ENCODE measurements at places on chromosomes 16 and 17.

GRCh38 chr16:89295071-89295900, 77.8 kb downstream of the ZNF778 start:
- no peak for DNase-seq

- DNase-seq: no peak
Observed at GRCh38 chr17:55446581-55447205, 25.1 kb upstream of the MMD start.

DNA sequence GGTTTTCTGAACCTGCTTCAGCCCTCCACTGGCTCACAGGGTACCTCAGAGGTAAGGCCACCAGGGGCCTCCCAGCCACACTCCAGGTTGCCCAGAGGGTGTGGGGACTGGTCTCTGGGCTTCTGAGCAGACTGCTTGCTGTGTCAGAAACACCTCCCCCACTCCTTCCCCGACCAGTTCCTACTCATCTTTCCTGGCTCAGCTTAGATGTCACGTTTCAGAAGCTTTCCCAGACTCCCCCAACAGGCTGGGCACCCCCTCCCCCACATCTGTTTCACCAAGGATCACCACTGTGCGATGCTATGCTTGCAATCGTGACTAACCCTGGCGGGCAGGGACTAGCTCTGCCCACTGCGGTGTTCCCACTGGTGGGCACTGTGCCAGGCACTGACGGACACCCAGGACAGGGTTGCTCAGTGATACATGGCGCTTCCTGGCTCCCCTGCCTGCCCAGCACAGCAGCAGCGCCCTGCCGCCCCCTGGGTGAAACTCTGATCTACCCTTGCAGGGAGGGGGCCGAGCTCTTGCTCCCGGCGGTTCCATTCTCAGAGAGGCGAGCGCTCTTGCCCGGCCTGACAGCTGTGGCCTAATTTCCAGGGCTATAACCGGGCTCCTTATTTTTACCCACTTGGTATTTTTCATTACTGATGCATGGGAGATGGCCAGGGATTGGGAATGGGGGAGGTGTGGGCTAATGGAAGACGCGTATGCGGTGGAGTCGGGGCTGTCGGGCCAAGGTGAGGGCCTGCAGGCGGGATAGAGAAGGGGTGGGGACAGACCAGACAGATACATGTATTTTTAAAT, 29.4 kb upstream of the MTSS2 start:
- no peak for DNase-seq

DNA sequence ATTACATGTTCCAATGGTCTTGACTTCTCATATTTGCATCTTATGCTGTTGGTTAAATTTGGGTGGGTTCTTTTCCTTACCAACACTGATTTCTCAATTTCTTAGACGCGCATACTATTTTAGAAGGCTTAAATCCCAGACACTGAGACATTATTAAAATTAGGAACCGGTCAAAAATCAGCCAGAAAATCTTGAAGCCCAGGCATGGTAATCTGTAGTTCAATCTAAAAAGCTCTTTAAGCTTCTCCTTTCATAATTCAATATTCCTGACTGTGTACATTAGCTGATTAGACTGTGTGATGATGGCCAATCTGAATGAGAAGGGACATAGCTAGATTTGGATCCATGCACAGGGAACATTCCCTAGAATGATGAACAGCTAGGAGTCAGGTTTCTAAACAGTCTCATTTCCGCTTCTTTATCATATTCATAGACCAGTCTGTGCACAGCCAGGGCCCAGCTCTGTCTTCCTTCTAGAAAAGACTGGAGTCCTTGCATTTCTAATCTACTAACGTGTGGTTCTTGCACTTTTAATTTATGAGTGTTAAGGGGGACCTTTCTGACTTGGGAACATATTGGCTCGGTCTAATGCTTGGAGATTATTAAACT, 189.3 kb downstream of the AATF start:
- no peak for DNase-seq

DNA sequence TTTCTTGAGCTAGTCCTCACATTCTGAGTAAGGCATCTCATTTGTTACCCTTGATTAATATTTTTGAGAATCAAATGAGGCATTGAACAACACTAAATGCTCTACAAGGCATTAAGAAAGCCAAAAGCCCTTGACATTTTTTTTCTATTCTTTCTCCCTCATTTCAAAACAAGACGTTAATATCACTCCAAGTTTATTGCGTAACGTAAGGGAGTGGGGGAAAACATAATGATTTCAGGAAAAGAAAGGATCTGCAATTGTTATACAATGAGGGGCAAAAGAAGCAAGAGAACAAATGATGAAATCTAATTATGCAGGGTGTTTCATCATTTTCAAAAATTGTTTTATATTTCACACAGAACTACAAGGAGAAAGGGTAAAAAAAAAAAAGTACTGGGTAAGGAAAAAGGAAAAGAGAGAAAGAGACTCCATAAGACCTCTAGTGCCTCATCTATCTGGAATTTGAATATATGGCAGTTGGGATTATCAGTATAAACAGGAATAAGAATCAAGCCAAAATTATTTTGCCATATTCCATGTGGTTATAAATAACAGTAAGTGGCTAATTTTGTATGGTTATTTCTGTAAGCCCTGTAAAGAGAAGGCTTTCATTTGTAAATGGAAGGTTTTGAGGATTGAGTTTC, 163.0 kb downstream of the ABCA8 start:
- DNase-seq: no peak

DNA sequence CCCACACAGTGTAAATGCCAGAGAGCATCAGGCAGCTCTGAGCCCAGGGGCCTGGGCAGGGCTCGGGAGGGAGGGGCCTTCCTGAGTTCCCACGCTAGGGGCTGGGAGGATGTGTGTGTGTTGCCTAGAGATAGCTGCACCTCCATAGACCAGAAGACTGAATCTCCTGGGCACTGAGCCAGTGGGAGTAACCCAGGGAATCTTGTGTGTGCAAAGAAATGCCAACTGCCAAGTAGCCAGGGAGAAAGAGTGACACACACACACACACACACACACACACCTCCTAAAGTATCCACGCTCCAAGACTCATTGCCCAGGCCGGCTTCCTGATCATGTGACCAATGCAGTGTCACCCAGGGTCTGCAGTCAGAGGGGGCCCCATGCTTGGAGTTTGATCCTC, 166.2 kb upstream of the RPL38 start:
- no peak for DNase-seq

DNA sequence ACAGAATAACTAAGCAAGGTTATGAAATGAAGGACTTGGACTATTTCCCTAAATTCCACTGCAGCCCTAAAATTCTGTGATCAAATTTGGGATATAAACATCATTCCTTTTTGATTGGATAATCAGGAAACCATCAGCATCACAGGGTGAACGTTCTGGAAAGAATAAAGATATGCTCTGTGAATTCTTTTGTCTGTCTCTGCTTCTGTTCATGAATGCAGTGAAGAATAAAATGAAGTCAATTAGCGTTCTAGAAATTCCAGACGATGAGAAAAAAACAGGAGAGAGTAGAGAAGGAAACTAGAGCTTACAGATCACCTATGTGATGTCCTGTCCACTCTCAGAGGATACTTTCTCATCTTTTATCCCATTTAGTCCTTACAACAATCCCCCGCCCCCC, 295.1 kb upstream of the SOX9 start:
- no peak for DNase-seq

DNA sequence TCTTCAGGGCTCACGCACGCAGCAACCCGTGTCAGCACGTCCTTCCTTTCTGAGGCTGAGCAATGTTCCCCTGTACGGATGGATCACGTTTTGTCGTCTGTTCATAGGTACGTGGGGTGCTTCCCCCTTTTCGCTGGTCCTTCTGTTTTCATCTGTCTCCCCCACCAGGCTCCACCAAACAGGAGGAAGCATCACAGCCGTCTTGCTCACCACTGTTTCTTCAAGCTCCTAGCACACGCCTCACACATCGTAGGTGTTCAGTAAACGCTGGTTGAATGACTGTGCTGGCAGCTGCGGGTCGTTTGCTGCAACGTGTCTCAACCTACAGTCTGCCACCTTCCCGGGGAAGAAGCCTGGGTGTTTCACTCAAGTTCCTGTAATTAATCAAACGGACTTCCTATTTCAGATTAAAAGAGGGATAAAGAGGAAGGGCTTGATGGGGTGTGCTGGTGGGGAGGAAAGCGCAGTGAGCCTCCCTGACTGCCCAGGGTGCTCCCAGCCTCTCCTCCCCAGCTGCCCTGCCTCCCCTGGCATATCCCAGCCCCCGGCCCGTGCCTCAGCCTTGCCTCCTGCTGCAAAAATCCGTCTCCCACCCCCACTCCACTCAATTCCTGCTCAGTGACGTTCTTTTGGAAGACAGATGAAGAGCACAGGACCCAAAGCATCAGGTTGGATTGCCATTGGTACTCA, 76.7 kb upstream of the DOC2B start:
- no peak for DNase-seq

DNA sequence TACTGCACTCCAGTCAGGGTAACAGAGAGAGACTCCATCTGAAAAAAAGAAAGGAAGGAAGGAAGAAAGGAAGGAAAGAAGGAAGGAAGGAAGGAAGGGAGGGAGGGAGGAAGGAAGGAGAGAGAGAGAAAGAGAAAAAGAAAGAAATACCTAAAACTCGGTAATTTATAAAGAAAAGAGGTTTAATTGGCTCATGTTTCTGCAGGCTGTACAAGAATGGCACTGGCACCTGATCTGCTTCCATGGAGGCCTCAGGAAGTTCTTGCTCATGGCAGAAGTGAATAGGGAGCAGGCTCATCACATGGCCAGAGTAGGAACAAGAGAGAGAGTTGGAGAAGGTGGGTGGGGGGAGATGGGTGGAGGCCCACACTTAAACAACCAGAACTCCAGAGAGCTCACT, 215.2 kb upstream of the IRX3 start:
- DNase-seq: no peak

GRCh38 chr17:1931844-1932579, 93.1 kb downstream of the RTN4RL1 start:
- no peak for DNase-seq

GRCh38 chr17:76593384-76593826, 7.7 kb upstream of the ST6GALNAC2 start:
- no peak for DNase-seq

- DNase-seq: no peak
Observed at GRCh38 chr16:1121009-1121408, 25.0 kb upstream of the C1QTNF8 start.

DNA sequence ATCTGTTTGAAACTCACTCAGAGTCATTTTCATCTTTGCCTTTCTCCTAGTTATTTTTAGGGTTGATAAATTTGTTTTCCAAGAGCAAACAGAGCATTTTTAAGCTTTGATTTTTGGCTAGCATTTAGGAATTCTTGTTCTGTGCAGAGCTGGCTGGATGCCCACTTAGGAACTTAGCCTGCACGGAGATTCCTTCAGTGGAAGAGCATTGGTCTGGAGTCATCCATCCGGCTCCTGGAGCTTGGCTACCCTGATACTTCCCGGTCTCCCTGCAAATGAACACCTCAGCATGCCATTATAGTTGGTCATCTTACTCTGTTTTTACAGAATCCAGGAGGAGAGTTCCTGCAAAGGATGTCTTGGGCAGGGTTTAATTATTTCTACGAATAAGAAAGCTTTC, 57.1 kb downstream of the SPECC1 start:
- DNase-seq: no peak

DNA sequence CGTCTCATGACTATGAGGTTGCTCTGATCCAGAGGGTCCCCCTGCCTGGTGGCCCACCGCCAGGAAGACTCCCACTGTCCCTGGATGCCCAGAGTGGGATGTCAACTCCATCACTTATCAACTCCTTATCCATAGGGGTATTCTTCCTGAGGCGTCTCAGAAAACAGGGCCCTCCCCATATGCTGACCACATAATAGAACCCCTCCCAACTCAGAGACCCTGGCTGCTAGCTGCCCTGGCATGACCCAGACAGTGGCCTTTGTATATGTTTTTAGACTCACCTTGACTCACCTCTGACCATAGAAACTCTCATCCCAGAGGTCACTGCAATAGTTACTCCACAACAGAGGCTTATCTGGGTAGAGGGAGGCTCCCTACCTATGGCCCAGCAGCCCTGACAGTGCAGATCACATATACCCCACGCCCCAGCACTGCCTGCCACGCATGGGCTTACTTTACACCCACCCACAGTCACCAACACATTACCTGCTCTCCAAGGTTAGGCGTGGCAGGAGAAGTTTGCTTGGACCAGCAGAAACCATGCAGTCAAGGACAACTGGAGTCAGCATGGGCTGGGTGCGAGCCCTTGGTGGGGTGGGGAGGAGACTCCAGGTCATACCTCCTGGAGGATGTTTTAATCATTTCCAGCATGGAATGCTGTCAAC, 2.3 kb upstream of the G6PC1 start:
- DNase-seq: no peak

- DNase-seq: no peak
Observed at GRCh38 chr17:45096141-45096540, 35.0 kb downstream of the NMT1 start.

- no peak for DNase-seq
Observed at GRCh38 chr17:80104321-80104955, 3.1 kb downstream of the GAA start.

- DNase-seq: no peak
Observed at GRCh38 chr17:77690271-77691161, 268.0 kb upstream of the TNRC6C start.

DNA sequence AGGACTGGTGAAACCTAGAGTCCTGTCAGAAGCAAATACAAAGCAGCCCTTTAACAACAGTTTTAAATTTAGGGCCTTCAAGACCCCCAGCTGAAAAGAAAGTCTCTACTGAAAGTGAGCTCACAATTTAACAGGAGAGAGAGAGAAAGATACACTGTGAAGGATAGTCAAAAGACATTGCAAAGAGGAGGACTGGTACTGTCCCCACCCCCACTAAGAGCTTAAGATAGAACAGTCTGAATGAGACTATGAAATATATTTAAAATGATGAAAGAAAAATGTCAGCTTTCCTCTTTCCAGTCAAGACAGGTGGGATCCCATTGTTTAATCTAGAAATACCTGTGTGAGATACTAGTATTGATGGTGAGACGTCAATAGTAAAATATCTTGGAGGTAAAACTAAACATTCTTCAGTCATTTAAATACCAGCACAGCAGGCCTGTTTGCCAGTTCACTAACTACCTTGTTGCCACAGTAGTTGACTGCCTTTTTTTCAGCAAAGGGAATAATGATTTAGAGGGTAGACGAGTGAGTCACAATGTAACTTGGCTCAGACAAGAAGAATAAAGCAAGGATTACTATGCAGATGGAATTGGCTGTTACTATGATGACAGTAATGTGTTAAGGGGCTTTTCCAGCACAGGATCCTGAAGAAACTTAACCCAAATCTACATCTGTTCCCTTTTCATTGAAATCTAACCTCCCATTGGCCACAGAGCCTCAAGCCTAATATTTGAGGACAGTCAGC, 47.2 kb upstream of the RASL10B start:
- no peak for DNase-seq

DNA sequence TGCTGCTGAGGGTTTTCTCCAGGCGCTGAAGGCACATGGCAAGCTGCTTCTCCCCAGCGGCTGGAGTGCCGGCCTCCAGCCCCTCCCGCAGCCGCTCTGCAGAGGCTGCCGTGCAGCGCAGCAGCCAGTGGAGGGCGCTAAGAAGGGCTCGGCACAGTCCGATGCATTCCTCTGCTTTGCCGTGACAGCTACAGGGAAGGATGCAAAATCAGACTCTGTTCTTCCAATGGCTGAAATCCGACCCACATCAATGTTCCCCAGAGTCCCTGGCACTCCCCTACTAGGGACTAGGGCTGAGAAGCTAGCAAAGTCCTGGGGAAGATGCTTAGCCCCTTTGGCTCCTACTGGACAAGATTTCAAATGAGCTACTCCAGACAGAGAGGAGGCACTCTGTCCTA, 19.0 kb downstream of the MED24 start:
- DNase-seq: no peak

- DNase-seq: no peak
Observed at GRCh38 chr17:1710807-1711553, 803 bp upstream of the TLCD2 start.

All from stimulated activated CD8-positive, alpha-beta memory T cell treated with anti-CD3 and anti-CD28 coated beads, Interleukin-4, amount 100 ng/mL, for 4 hours (primary cell).